ENCODE measurements at places on chromosomes 3 and 15.

- DNase-seq = no peak
Observed at GRCh38 chr3:173745952-173746682, 348.6 kb downstream of the NLGN1 start.

- DNase-seq = no peak
Observed at GRCh38 chr15:95176794-95177577, 945.6 kb downstream of the MCTP2 start.

- no peak for DNase-seq
Observed at GRCh38 chr3:72560846-72561675, 287.2 kb downstream of the SHQ1 start.

- no peak for DNase-seq
Observed at GRCh38 chr3:101828276-101828675, 21.0 kb upstream of the NFKBIZ start.

DNA sequence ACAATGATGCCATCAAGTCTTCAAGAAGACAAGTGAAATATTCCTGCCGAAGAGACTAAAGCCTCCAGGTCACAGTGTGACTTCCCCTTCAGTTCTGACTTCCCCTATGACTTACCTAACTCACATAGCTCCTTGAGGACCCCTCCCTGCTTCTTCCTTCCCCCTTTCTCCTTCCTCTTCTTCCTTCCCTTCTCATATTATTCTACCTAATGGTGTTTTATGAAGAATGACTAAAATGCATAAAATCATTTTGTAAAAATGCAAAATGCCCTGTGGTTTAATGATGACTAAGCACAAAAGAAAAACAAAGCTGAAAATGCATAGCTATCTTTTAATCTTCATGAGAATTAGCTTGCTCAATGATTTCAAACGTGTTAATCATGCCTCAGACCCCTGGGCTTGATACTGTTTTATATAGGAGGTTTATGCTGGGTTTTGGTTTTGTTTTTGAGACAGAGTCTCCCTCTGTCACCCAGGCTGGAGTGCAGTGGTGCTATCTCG lies 26.1 kb upstream of the TM4SF4 start:
- DNase-seq = no peak

- DNase-seq = no peak
Observed at GRCh38 chr3:24495326-24495994, 810 bp upstream of the THRB start.

GRCh38 chr3:128698211-128699047 lies 27.6 kb upstream of the RAB7A start:
- DNase-seq = no peak

DNA sequence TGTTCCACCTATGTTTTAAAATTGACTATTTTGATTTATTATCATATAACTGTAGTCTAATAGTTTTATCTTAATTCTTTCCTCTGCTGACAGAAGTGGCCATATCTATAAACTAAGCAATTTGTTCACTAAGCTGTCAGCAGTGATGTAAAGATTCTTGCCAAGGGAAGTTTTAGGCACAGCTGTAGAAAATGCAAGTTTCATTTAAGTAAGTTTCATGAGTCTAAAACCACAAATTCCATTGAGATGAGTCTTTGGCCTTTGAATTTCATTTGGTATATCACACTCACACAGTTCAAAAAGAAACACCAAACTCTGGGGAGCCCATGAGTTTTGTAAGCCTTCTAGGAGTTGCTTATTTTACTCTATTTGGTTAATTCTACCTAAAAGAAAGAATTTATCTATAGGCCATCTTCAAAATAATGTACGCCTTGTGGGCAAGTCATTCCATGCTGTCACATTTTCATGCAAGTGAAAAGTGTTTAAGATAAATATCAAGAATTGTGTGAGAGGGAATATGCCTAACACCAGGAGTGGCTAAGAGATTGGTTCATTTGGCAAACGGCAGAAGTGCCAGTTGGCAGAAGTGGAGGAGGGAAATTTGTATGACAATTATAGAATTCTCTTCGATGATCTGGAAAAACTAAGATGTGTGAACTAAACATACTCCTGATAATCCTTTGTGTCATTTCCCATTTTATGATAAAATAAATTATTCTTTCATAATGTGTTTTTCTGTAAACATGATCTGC lies 292.9 kb downstream of the ZIC4 start:
- no peak for DNase-seq

DNA sequence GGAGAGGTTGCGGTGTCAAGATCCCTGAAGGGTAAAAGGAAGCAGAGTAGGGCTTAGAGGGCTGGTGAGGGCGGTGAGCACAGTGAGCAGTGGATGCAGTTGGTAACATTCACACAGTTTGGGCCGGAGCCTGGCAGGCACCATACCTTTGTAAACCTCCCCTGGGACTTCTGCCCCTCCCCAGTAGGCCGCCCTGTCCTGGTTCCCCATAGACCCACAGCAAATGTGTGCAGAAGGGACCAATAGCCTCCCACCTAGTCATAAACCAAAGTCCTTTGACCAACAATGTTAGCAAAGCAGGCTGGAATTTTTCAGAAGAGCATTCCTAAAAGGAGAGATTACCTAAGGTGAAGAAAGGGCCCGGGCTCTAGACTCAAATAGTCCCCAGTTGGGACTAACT lies 1.7 kb upstream of the PHGR1 start:
- no peak for DNase-seq

DNA sequence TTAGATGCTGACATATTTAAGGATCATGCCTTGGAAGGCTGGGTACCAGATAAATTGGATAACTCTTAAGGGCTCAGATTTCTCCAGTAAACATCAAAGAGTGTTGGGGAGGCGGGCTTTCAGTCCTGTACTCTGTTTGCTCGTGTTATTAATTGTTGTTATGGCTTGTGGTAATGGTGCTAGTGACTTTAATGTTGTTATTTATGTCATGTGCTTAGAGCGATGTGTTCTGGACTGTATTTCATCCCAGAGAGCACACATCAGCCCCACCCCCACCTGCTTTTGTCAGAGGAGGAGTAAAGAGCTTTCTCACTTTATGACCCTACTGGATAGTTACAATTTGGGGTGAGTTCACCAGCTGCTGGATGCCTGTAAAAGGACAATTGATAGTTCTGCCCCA lies 386.3 kb downstream of the EPHB1 start:
- no peak for DNase-seq

- DNase-seq = no peak
Observed at GRCh38 chr3:59737241-59737640, 687.4 kb upstream of the CFAP20DC start.

- DNase-seq = no peak
Observed at GRCh38 chr3:188133219-188133618, 20.7 kb upstream of the LPP start.

- no peak for DNase-seq
Observed at GRCh38 chr15:87792250-87793040, 464.1 kb downstream of the NTRK3 start.

- DNase-seq = no peak
Observed at GRCh38 chr3:194129581-194130133, 6.3 kb upstream of the HES1 start.

DNA sequence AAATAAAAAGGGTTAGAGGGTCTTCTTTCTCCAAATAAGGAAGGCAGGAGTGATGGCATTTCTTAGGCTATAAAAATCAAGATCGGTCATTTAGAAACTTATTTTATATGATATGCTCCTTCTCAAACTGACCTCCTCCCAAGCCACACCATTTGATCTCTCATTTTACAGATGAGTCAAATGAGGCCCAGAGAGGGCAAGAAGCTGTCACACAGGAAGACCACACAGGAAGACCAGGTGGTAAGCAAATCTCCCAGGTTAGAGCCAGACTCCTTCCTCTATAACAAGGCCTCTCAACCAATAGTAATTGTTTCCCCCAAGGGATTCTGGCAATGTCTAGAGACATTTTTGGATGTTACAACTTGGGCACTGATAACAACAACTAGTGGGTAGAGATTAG lies 13.8 kb downstream of the TLE3 start:
- no peak for DNase-seq
